ENCODE measurements at places on chromosomes 1 and 21.
A peak's percentile ranks its signal among the peaks of the same experiment; 100 is the strongest.

- peak; percentile 91 for DNase-seq
These were observed 15.5 kb downstream of the PI4KB start for GRCh38 chr1:151311589-151312331.

GRCh38 chr1:15012822-15013221 is 140.7 kb upstream of the TMEM51 start:
- no peak for DNase-seq

DNA sequence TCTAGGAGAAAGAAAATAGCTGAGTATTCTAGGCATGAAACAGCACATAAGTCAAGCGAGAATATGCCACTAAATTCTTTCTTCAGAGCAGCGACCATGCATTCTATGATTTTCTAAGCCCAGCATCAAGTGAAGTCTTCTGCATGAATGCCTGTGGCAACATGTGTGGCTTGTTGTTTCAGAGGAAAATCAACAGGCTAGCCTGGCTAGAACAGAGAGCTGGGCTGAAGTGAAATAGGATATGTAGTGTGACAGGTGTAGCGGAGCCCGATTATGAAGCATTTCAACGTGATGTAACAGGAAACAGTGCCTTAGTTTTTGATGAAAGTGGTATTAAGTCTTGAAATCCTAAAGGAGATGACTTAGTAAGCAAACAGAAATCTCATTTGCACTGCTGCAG is 7.0 kb downstream of the CSDE1 start:
- DNase-seq: no peak

- no peak for DNase-seq
These were observed 62.5 kb upstream of the CNN3 start for GRCh38 chr1:94989398-94989797.

GRCh38 chr21:42238185-42238934 is 19.4 kb downstream of the ABCG1 start:
- no peak for DNase-seq

DNA sequence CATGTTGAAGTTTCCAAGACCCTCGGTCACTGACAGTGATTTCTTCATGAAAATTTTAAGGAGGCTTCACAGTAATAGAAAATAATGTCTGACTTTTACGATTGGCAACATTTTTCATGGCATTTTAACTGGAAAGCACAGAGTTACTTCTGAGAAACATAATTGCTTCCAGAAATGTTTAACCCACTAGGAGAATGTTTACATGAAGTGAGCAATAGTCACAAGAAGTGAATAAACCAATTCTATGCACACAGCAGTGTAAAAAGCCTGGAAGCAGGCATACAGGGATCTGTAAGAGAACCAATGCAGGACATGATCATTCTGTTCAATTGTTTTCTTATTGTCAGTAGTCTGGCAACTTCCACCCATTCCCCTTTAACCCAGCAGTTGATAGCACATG is 316.2 kb upstream of the CXADR start:
- DNase-seq: no peak

DNA sequence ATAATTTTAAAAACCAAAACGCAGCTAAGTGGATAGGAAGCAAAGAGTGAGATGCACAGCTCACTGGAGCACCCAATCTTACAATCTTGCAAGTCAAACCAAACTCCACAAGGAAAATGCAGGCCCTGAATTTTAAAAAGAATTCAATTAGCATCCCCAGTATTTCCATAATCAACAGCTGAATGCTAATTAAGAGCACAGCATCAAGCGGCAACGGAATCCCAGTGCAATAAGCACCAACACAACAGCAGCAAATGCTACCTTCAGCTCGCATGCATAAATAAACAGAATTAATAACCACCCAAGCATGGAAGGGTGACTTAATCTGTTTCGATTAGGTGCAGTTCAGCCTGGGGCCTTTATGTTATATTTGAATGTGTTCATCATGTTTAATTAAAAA is 142.9 kb downstream of the SLC45A1 start:
- DNase-seq: no peak

DNA sequence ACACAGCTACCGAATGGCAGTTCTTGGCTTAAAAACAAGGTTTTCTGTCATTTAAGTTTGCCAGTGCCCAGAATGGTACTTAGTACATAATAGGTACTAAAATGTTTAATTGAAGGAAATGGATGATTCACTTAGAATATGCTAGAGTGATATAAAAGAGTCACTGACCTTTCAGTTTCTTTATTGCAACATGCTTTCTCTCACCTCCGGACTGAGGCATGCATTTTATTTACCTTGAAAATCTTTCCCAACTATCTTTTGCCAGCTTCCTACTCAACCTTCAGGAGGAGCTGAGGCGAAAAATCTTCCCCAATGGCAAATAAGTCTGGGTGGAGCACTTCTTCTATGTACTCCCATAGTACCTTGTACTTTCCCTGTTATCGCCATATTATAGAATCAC is 244.9 kb downstream of the ZNF648 start:
- DNase-seq: no peak

- peak; percentile 46 for DNase-seq
These were observed 21.9 kb downstream of the ERRFI1 start for GRCh38 chr1:8004113-8004802.

DNA sequence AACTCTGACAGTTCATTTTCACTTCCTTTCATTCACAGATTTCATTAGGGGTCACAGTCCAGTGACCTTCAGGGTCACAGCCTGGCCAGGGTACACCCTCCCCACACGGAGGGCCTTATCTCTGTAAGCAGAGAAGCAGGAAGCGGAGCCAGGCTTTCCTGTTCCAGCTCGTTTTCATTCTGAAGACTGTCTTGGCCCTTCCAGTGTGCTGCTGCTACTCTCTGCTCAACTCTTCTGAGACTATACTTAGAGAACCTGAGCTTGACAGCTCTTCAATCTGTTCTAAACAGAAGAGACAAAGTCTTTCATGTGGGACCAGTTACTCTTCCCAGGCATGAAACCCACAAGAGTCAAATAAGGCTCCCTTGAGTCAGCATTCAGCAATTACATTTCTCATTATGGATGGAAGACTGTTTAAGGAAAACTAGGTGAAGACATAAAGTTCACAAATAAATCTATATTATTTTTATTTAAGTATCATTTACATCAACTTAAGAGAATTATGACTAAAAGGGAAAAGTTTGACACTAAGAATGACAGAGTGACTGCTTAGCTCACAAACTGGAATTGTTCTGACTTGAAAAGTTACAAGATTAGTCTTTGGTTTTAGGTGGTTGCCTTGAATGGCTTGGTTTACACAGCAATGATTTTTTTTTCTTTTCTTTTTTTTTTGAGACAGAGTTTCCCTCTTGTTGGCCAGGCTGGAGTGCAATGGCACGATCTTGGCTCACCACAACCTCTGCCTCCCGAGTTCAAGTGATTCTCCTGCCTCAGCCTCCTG is 4.8 kb upstream of the TDRD10 start:
- DNase-seq: no peak

- no peak for DNase-seq
These were observed 255.8 kb downstream of the TGFB2 start for GRCh38 chr1:218600968-218601367.

GRCh38 chr1:201982623-201983379 is at the start of gene RNPEP:
Gene RNPEP, plus strand, starts transcription at chr1:201982648. Its CDS starts 19 bp downstream, at chr1:201982667.
- DNase-seq: peak; percentile 34

DNA sequence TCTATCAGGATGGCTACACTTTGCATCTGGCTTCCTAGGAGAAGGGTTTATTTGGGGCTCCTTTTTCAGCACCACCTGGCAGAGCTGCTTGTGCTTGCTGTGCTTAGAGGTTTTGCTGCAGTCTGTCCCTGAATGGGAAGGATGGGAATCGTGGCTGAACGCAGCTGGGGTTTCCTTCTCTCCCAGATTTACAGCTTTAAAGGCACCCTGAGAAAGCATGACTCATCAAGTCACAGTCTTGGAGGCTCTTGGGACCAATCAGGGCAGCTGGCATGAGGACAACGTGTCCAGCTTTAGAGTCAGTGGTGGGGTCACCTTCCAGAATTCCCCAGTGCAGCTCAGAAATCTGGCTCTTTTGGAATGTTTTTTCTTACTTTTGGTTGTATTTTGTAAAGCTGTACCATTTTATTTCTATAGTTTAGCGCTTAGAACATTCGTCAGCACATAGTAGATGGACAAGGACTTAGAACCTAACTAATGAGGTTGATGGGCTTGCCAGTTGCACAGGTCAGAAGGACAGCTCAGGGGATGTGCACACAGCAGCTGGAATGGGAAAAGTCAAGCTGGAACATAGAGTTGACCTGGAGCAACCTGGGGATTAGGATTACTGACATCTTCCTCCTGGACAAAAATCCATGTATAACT is 222.6 kb downstream of the PRDM2 start:
- no peak for DNase-seq

GRCh38 chr1:119275145-119276134 is 93.1 kb upstream of the HAO2 start:
- DNase-seq: peak; percentile 52

GRCh38 chr1:167503626-167504466 is 14.5 kb downstream of the CD247 start:
- DNase-seq: no peak

- DNase-seq: no peak
These were observed 1629.3 kb downstream of the MRPL39 start for GRCh38 chr21:23977971-23978370.

DNA sequence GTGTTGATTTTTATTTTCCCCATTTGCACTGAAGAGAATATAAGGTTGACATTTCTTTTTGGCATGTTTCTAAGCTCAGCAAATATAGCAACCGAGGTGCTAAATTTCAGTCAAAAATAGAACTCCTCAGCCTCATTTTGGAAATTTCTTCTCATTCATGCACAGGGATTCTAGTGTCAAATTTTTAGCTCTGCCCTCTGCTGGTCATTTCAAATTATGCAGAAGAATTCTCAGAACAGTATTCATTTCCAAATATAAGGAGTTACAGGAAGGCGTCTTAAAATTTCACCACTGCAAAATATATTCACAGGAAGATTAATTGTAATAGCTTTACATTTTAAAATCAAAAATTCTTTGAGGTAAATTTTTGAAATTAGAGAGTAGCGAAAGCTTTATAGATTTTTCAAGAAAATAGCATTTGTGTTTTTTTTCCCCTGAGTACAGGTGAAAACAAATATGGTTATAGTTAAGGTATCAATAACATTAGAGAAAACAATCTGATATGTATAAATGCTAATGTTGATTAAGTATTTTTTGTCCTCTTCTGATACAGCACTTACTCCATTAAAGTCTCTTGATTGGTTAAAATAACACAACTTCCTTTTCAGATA is 57.9 kb downstream of the FMN2 start:
- peak; percentile 6 for DNase-seq

GRCh38 chr1:45395051-45395450 is 54.8 kb upstream of the MUTYH start:
- no peak for DNase-seq

GRCh38 chr1:53526451-53527101 is 67.4 kb downstream of the DMRTB1 start:
- no peak for DNase-seq

DNA sequence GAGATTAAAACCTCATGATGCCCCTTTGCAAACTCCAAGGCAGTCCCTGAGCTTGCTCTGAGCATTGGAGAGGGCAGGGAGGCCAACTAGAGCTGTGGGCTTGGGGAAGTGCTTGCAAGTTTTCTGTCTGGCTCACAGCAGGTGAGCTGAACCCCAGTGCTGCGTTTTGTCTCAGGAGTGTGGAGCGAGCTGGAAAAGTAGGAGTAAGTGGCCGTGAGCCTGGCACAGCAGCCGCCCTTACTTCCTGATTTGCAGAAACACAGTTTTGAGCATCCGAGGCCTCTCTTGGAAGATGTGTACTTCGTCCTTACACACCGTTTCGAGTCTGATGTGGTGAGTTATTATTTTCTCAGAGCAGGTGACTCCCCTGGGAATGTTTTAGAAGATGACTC is 221.2 kb upstream of the C1orf174 start:
- DNase-seq: no peak

- DNase-seq: no peak
These were observed 37.0 kb upstream of the ATP1A1 start for GRCh38 chr1:116335850-116336624.

DNA sequence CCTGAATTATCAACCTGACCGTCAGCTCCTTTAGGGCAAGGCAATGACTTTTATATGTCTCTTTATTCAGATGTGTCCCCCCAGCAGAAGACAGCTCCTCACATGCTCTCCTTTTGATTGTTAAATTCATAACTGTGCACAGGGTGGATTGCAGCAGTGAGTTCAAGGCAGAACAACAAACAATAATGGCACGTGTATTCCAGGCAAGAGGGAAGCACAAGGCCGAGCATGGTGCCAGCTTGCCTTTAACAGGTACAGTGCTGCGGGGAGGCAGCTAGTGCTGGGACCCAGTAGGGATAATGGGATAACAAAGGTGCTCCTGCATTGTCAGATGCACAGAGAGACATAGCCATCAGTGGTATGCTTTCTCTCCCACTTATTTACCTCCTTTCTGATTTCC is 248.4 kb downstream of the RHOU start:
- DNase-seq: no peak

GRCh38 chr1:29258976-29259801 is 22.9 kb downstream of the PTPRU start:
- DNase-seq: no peak
